GM23248 (cell line): ENCODE measurements at places on chromosomes 12 and 14. TPM values are rescaled to one million over a fixed set of nuclear protein-coding genes. Genes with fewer than 3 reads are reported as not detected.

GRCh38 chr14:69553252-69553651 is 21.4 kb downstream of the CCDC177 start:
- H3K36me3 ChIP-seq = no peaks in the 10 kb centered on the region
- no peaks in the 10 kb centered on the region for H3K4me1 ChIP-seq
- no peak overlapping the region for H3K4me3 ChIP-seq
- H3K27ac ChIP-seq = no peak overlapping the region
- peak; percentile 75 for DNase-seq

DNA sequence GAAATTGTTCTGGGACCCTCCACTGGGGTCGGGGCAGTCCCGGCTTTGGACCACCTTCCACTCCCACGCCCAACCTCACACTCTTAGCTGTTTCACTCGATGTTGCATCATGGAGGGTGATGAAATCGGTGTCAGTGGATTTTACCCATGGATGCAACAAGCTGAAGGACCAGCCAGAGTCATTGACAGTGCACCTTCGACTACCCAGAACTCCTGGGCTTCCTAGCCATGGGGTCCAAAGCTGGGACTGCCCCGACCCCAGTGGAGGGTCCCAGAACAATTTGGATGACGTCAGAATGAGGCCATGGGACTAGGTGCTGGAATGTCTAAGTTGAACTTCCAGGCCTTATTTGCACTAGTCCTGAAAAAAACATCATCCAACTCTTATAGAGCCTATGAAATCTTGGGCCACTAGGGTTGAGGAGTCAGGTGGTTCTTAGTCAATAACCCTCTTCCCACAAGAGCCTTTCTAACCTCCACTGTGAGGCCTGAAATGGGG is 882 bp upstream of the IL23A start:
- H3K4me1 ChIP-seq = 0 out of 2 replicates have a peak, but pooled peaks cover 6% of the 10 kb centered on the region
- peak; percentile 18 for DNase-seq
- H3K4me3 ChIP-seq = no peak overlapping the region
- H3K27ac ChIP-seq = no peak overlapping the region
- no peaks in the 10 kb centered on the region for H3K27me3 ChIP-seq

DNA sequence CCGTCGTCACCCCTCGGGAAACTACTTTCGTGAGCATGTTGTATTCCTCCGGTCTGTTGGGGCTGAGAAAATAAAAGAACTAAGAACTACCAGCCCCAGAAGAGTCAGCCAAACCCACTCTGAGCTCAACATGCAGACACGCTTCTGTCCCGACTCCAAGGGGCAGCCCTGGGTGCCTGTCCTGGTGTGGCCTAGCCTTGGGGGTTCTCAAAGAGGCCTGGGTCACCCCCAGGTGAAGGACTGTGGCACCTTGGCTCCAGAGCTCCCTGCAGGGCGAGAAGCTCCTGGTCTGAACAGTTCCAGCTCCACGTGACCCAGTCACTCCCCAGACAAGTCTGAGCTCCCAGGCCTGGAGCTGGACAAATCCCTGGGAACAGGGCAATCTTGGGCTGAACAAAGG is 87.0 kb downstream of the VWF start:
- H3K27me3 ChIP-seq = no peaks in the 10 kb centered on the region
- no peaks in the 10 kb centered on the region for H3K36me3 ChIP-seq
- H3K4me3 ChIP-seq = no peak overlapping the region
- H3K4me1 ChIP-seq = no peaks in the 10 kb centered on the region
- no peak for DNase-seq
- H3K27ac ChIP-seq = no peak overlapping the region

- H3K4me1 ChIP-seq = no peaks in the 10 kb centered on the region
- H3K27ac ChIP-seq = no peak overlapping the region
- H3K4me3 ChIP-seq = no peak overlapping the region
- DNase-seq = no peak
- no peaks in the 10 kb centered on the region for H3K27me3 ChIP-seq
These were observed 10.0 kb upstream of the TEX22 start for GRCh38 chr14:105388110-105388951.

DNA sequence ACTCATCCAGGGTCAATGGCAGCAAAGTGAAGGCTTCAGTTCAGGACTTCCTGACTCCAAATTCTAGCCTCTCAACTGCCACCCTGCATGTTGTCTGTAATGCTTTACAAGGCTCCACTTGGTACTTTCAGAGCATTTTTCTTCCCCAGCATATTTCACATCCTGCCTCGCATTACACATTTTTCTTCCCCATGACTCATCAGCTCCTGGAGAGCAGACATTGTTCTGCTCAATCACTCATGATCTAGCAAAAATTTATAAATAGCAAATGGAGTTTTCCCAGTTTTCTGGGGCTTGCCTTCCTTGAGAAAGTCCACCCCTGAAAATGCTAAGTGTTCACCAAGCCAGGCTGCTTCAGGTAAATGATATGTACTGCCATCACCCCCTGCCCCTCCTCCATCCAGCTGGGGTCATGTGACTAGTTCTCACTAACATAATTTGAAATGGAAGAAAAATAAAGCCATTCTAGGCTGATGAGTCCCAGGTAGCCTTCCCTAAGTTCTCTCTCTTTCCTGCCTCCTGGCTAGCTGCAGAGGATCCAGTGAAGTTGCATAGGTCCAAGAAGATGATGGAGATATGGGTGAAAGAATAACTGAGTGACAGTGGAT is 69.4 kb downstream of the ARMH4 start:
- peaks cover 37% of the 10 kb centered on the region for H3K4me1 ChIP-seq
- peak overlapping the region; percentile 80 for H3K27ac ChIP-seq
- DNase-seq = peak; percentile 90
- no peaks in the 10 kb centered on the region for H3K36me3 ChIP-seq
- no peaks in the 10 kb centered on the region for H3K27me3 ChIP-seq

DNA sequence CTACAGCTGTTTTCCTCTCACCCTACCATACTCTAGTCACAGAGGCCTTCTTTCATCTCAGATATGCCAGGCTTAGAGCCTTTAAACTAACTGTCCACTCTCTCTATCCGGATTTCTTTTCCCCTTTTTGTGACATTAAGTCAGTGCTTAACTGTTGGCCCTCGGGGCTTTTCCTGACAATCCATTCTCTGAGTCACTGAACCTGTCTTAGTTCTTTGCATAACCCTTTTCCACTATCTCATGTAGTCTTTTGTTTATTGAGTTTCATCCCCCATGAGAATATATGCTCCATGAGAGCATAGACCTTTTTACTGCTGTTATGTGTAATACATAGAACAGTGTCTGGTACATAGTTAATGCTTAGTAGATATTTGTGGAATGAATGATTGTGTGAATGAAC is 68.7 kb downstream of the PLEKHA5 start:
- no peaks in the 10 kb centered on the region for H3K36me3 ChIP-seq
- peak; percentile 73 for DNase-seq
- H3K4me3 ChIP-seq = no peak overlapping the region
- peaks cover 28% of the 10 kb centered on the region for H3K4me1 ChIP-seq

DNA sequence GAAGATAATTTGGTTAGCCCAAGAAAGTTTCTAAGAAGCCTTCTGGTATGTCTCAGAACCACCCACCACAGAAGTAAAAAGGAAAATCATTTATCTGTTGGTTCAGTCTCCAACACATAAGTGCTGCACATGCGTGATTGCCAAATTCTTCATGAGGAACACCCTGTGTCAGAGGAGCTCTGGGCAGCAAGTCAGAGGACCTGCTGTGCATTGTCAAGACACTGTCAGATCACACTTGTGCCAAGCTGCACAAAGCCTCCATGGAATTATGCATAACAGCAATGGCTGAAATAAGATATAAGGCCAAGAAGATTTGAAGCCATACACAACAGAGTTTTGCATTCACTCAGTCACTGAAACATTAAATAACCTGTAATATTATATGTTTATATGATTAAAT is 1304.7 kb upstream of the FLRT2 start:
- no peaks in the 10 kb centered on the region for H3K36me3 ChIP-seq
- no peak overlapping the region for H3K27ac ChIP-seq
- no peak overlapping the region for H3K4me3 ChIP-seq
- no peaks in the 10 kb centered on the region for H3K4me1 ChIP-seq
- no peak for DNase-seq
- no peaks in the 10 kb centered on the region for H3K27me3 ChIP-seq

- no peak overlapping the region for H3K27ac ChIP-seq
- H3K36me3 ChIP-seq = no peaks in the 10 kb centered on the region
- H3K27me3 ChIP-seq = peaks cover 15% of the 10 kb centered on the region
- H3K4me3 ChIP-seq = no peak overlapping the region
These were observed 84.2 kb upstream of the BMP4 start for GRCh38 chr14:54040846-54041245.

- no peak overlapping the region for H3K27ac ChIP-seq
- no peaks in the 10 kb centered on the region for H3K36me3 ChIP-seq
- DNase-seq = no peak
These were observed 355.5 kb downstream of the DIO2 start for GRCh38 chr14:79855789-79856188.

DNA sequence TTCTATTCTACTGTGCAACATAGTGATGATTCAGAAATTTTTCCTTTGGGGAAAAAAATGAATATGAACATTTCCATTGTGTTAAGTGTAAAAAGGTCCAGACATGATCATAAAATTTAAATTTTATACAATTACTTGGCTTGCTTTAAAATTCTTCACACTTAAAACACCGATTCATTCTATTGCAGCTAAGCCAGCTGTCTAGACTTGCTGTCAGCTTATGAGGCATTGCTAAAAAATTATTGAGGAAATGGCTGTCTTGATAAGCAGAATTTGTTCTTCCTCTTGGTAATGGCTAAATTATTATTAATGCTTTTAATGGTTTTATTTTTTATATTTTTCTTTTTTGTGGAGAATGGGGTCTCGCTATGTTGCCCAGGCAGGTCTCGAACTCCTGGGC is 1.8 kb downstream of the LYSET start:
- no peak for DNase-seq
- H3K4me1 ChIP-seq = peaks cover 13% of the 10 kb centered on the region
- H3K4me3 ChIP-seq = no peak overlapping the region
- H3K27ac ChIP-seq = no peak overlapping the region
- H3K36me3 ChIP-seq = peaks cover 5% of the 10 kb centered on the region; the same call in 1 of the 2 replicates
- no peaks in the 10 kb centered on the region for H3K27me3 ChIP-seq

AKAP5 gene
- total RNA-seq = 0.22 and 0.89 TPM in 2 replicates

KRT2 gene
- not detected in 2 replicates for total RNA-seq

RIMBP2 gene
- not detected in 2 replicates for total RNA-seq

CAPZA3 gene
- not detected in 2 replicates for total RNA-seq
